ENCODE measurements at places on chromosomes 12 and 14. TPM values are rescaled to one million over a fixed set of nuclear protein-coding genes. Genes with fewer than 3 reads are reported as not detected.

- DNase-seq, result no peak
These were observed 124.9 kb downstream of the TSPAN9 start for GRCh38 chr12:3202096-3202495.

DNA sequence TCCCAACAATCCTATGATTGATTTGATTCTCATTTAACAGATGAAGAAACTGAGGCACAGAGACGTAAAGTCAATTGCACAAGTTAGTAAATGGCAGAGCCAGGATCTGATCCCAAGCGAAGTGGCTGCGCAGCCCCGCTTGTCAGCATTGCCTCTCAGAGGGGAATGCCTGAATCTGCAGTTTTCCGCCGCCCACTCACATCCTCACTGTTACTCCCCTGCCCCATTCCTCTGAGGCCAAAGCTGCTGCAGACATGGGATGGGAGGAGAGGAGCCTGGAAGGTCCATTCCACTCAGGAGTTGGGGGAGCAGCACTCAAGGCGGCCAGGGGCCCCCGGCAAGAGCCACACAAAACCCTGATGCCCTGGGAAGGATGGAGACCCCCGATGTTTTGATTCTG, 1.0 kb downstream of the NRIP2 start:
- no peak for DNase-seq

COX8C gene
- not detected for total RNA-seq

GRCh38 chr12:92971859-92972524, 42.9 kb upstream of the EEA1 start:
- no peak for DNase-seq

DNA sequence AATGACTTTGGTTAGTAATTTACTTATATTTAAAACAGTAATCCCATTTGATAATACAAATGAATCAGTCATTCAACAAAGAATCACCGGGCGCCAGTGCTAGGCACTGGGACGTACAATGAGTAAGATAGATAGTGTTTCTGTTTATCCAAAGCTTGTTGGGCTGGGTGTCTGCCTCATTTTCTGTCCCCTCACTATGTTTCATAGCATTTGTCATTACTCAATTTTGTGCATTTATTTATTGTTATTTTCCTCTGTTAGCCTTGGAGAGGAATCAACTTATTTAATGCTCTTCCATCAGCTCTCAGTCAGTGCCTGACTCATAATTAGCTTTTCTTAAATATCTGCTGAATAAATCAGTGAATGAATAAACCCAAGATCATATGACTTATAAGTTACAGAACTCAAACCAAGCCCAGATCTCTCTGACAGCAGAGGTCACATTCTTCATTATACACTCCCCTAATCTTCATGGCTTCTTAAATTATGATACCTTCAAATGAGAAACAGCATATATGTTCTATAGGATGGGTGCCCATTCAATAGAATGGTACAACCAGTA, 86.2 kb downstream of the TSPAN8 start:
- DNase-seq, result no peak

GRCh38 chr12:110005319-110005973, 6.2 kb downstream of the ANKRD13A start:
- no peak for DNase-seq

DNA sequence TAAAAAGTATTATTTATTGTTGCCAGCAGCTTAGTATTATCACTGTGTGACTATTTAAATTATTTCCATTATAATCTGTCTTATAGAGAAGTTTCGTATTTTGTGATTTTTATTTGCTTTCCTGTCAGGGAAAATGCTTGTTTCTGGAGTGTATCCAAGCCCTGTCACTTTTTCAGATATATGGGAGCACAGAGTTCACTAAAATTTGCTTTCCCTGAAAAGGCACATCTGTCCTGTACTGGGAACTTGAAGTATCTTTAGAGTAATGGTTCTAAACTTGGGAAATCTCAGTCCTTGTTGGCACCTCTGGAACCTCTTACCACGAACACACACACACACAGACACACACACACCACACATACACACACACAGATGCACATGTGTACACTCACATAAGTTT, 39.3 kb upstream of the SSTR1 start:
- no peak for DNase-seq

GRCh38 chr14:51738754-51739153, 87.0 kb downstream of the FRMD6 start:
- no peak for DNase-seq

ZFYVE1 gene
- 12.6 TPM for total RNA-seq

GRCh38 chr12:131489718-131490117, 221.2 kb upstream of the SFSWAP start:
- DNase-seq, result no peak

Measured in right atrium auricular region (tissue), 2 donors.